Caco-2 (cell line): ENCODE measurements at places on chromosomes 5 and 9. TPM values are rescaled to one million over a fixed set of nuclear protein-coding genes. Genes with fewer than 3 reads are reported as not detected.
A peak's percentile ranks its signal among the peaks of the same experiment; 100 is the strongest.

DNA sequence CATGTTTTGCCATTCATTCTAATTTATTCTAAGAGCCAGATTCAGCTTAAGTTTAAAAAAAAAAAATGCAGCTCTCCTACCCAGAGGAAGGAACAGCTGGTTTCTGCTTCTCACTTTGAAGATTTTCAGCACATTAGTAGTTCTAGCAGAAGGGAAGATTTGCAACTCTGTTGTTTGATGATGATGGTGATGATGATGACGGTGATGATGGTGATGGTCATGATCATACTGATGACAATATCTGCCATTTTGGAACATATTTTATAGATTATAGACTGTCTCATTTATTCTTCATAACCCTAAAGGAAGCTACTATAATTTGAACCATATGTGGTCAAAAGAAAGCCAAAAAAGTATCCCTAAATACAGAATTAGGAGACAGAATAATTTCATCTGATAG is 7.9 kb upstream of the MED10 start:
- no peak overlapping the region for H3K4me3 ChIP-seq
- H3K4me1 ChIP-seq: peaks cover 15% of the 10 kb centered on the region
- no peak for DNase-seq
- H3K36me3 ChIP-seq: no peaks in the 10 kb centered on the region

- no peaks in the 10 kb centered on the region for H3K36me3 ChIP-seq
- no peaks in the 10 kb centered on the region for H3K27me3 ChIP-seq
- H3K27ac ChIP-seq: no peak overlapping the region
- DNase-seq: no peak
- no peak overlapping the region for H3K4me3 ChIP-seq
These were observed 17.0 kb upstream of the WHRN start for GRCh38 chr9:114522286-114522685.

DNA sequence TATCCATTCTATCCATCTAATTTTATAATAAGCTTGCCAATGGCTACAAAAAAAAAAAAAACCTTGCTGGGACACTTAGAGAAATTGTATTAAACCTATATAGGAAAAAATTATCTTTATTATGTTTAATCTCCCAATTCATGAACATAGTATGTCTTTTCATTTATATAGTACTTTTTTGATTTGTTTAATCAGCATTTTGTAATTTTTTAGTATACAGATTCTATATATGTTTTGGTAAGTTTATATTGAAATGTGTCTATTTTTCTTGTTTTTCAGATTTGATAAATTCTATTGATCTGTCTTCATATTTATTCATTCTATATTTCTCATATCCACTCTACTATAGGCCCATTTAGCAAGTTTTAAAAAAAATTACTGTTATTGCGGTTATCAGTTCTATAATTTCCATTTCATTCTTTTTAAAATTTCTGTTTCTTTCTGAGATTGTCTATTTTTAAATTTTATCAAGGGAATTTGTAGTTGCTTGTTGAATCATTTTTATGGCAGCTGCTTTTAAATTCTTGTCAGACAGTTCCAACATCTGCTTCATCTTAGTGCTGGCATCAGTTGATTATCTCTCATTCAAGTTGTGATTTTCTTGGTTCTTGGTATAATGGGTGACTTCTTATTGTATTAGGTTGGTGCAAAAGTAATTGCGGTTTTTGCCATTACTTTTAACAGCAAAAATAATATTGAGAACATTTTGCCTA is 170.1 kb upstream of the S1PR3 start:
- H3K4me3 ChIP-seq: no peak overlapping the region
- H3K27ac ChIP-seq: no peak overlapping the region
- DNase-seq: no peak
- H3K36me3 ChIP-seq: no peaks in the 10 kb centered on the region
- no peaks in the 10 kb centered on the region for H3K4me1 ChIP-seq
- H3K27me3 ChIP-seq: no peaks in the 10 kb centered on the region

SHOC1 gene
- not detected in 2 replicates for total RNA-seq

DNA sequence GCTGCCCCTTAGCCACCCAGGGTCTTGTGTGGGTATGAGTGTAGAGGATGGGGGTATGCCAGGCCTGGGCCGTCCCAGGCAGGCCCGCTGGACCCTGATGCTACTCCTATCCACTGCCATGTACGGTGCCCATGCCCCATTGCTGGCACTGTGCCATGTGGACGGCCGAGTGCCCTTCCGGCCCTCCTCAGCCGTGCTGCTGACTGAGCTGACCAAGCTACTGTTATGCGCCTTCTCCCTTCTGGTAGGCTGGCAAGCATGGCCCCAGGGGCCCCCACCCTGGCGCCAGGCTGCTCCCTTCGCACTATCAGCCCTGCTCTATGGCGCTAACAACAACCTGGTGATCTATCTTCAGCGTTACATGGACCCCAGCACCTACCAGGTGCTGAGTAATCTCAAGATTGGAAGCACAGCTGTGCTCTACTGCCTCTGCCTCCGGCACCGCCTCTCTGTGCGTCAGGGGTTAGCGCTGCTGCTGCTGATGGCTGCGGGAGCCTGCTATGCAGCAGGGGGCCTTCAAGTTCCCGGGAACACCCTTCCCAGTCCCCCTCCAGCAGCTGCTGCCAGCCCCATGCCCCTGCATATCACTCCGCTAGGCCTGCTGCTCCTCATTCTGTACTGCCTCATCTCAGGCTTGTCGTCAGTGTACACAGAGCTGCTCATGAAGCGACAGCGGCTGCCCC is 2.6 kb downstream of the SLC35A4 start:
- no peak overlapping the region for H3K27ac ChIP-seq
- H3K36me3 ChIP-seq: no peaks in the 10 kb centered on the region
- peaks cover 7% of the 10 kb centered on the region; the same call in 1 of the 2 replicates for H3K4me1 ChIP-seq

- H3K27me3 ChIP-seq: no peaks in the 10 kb centered on the region
- peaks cover 10% of the 10 kb centered on the region for H3K4me1 ChIP-seq
- H3K27ac ChIP-seq: no peak overlapping the region
These were observed 13.2 kb downstream of the ZCCHC9 start for GRCh38 chr5:81314581-81314980.

SPAG8 gene
- 0.19 and 0.29 TPM in 2 replicates for total RNA-seq

DNA sequence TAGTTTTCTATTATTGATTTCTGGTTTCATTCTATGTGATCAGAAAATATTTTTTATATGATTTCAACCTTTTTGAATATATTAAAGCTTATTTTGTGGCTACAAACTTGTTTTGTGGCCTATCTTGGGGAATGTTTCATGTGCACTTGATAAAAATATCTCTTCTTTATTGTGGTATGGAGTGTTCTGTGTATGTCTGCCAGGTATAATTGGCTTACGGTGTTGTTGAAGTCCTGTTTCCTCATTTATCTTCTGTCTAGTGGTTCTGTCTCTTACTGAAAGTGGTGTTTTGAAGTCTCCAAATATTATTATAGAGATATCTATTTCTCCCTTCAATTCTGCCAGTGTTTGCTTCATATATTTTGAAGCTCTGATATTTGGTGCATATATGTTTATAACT is 9.6 kb downstream of the CARD19 start:
- no peak for DNase-seq
- no peaks in the 10 kb centered on the region for H3K27me3 ChIP-seq
- no peak overlapping the region for H3K27ac ChIP-seq
- H3K36me3 ChIP-seq: no peaks in the 10 kb centered on the region
- H3K4me1 ChIP-seq: no peaks in the 10 kb centered on the region

SPOCK1 gene
- total RNA-seq: not detected in 2 replicates

- no peak for DNase-seq
- H3K4me3 ChIP-seq: no peak overlapping the region
- H3K36me3 ChIP-seq: no peaks in the 10 kb centered on the region
- peak overlapping the region; percentile 1 for H3K27ac ChIP-seq
- H3K4me1 ChIP-seq: peaks cover 13% of the 10 kb centered on the region
- no peaks in the 10 kb centered on the region for H3K27me3 ChIP-seq
These were observed 165.6 kb upstream of the ZNF462 start for GRCh38 chr9:106697390-106697749.
